Stomach (tissue), 19 donors: ENCODE measurements at places on chromosomes 16 and 17. TPM values are rescaled to one million over a fixed set of nuclear protein-coding genes. Genes with fewer than 3 reads are reported as not detected.
A peak's percentile ranks its signal among the peaks of the same experiment; 100 is the strongest.

DNA sequence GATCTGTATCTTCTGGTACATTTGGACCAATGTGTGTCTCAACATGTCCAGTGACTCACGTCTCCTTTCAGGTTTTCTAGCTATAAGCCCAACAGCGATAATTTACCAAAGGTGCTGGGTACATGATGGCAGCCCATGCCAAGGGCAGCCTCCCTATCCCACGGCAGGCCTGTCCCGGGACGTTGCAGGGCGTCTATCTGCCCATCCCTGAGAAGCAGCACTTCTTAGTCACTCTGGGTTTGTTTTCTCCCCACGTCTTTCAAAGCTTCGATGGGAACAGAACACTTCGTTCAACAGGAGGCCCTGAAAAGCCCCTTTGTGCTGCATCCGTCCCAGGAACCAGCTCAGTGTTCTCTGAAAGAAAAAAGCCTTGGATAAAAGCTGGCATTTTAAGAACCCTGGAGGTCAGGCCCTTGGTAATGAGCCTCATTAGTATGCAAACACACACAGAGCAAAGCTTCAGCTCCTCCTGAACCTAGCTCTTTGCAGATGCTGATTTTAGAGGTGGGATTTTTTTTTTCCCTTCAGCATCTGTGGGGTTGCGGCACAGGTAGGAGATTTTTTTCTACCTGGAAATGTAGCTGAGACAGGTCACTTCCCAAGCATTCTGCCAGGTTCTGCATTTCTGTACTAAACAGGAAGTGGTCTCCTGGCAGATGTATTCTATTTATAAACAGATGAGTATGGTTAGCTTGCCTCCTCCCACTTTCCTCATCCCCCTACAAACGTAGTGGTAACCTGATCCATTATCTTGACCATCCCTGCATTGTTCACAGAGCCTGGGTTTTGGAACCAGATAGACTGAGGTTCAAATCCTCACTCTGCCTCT, 17.5 kb upstream of the MT4 start:
- H3K27ac ChIP-seq, result no peak overlapping the region
- peaks cover 9% of the 10 kb centered on the region for H3K4me1 ChIP-seq

- H3K4me3 ChIP-seq, result no peak overlapping the region
- peak overlapping the region; percentile 25 for H3K27ac ChIP-seq
- H3K36me3 ChIP-seq, result no peaks in the 10 kb centered on the region
- H3K4me1 ChIP-seq, result peaks cover 50% of the 10 kb centered on the region
Observed at GRCh38 chr17:49572806-49573420, 2.8 kb upstream of the NXPH3 start.

DNA sequence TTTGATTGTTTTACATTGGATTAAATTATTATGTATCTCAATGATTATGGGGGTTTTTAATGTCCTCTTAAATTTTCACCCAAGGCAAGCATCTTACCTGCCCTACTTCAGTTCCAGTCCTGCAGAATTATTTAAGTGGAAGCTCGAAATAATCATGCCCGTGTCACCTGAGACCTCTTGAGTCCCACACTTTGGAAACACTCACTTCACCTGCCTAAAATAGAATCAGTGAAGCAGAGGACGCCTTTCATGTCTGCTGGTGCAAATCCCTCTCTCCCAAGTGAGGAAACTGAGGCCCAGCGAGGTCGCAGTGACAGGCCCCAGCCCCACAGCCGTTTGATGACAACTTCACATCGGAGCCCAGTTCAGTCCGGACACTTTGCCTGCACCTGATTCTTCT, 284.6 kb downstream of the C16orf95 start:
- H3K36me3 ChIP-seq, result no peaks in the 10 kb centered on the region
- H3K4me1 ChIP-seq, result no peaks in the 10 kb centered on the region
- H3K27ac ChIP-seq, result no peak overlapping the region
- no peak overlapping the region for H3K4me3 ChIP-seq
- no peaks in the 10 kb centered on the region for H3K27me3 ChIP-seq
- no peak for DNase-seq

GRCh38 chr16:52832771-52833170, 219.9 kb downstream of the CHD9NB start:
- H3K4me3 ChIP-seq, result no peak overlapping the region
- no peak for DNase-seq
- no peaks in the 10 kb centered on the region for H3K36me3 ChIP-seq
- no peaks in the 10 kb centered on the region for H3K27me3 ChIP-seq

- no peak overlapping the region for H3K4me3 ChIP-seq
- no peak for DNase-seq
- no peak overlapping the region for H3K27ac ChIP-seq
- H3K27me3 ChIP-seq, result no peaks in the 10 kb centered on the region
Observed at GRCh38 chr16:69626256-69626655, 60.5 kb downstream of the NFAT5 start.

GRCh38 chr17:78000341-78000740, 41.8 kb downstream of the TNRC6C start:
- H3K27ac ChIP-seq, result no peak overlapping the region
- peaks cover 1% of the 10 kb centered on the region for H3K36me3 ChIP-seq
- H3K4me3 ChIP-seq, result no peak overlapping the region
- no peaks in the 10 kb centered on the region for H3K27me3 ChIP-seq
- peaks cover 9% of the 10 kb centered on the region for H3K4me1 ChIP-seq
- no peak for DNase-seq

The CCL16 gene
- not detected for total RNA-seq

The MRM1 gene
- total RNA-seq, result 38.5 TPM

DNA sequence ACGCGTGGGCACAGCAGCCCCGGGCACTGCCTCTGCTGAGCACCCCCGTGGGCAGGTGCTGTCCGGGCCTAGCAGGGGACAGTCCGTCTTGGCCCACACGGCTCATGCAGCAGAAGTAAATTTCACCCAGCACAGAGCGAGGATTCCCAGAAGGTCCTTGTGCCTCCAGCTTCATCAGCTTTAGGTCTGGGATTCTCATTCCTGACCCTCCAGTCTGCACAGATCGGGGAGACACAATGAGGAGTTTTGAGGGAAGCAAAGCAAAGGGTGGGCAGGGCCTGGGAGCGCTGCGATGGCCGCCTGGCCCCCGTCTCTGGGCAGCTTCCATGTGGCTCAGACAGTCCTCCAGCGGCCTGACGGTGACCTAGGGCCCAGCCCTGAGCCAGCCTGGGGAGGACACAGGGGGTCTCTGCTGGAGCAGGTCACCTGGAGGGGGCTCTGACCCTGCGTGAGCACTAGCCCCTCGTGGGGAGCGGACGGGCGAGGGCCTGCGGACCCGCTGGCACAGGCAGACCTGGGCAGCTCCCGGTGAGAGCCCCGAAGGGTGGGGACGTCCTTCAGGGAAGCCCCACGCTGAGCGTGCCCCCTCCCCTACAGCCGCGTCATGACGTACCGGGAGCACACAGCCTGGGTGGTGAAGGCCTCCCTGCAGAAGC, 30.7 kb upstream of the CHMP6 start:
- DNase-seq, result no peak
- H3K4me3 ChIP-seq, result no peak overlapping the region
- no peaks in the 10 kb centered on the region for H3K27me3 ChIP-seq
- peaks cover 37% of the 10 kb centered on the region for H3K4me1 ChIP-seq
- peaks cover 49% of the 10 kb centered on the region for H3K36me3 ChIP-seq

- no peak for DNase-seq
- no peaks in the 10 kb centered on the region for H3K36me3 ChIP-seq
- no peak overlapping the region for H3K27ac ChIP-seq
- H3K27me3 ChIP-seq, result no peaks in the 10 kb centered on the region
Observed at GRCh38 chr16:87212026-87212425, 105.2 kb downstream of the C16orf95 start.

GRCh38 chr17:40519089-40519775, 17.8 kb upstream of the TNS4 start:
- H3K27me3 ChIP-seq, result no peaks in the 10 kb centered on the region
- no peaks in the 10 kb centered on the region for H3K36me3 ChIP-seq
- H3K4me3 ChIP-seq, result no peak overlapping the region
- H3K4me1 ChIP-seq, result peaks cover 15% of the 10 kb centered on the region
- DNase-seq, result no peak
- H3K27ac ChIP-seq, result no peak overlapping the region

- no peak for DNase-seq
- no peak overlapping the region for H3K27ac ChIP-seq
- no peak overlapping the region for H3K4me3 ChIP-seq
- H3K4me1 ChIP-seq, result no peaks in the 10 kb centered on the region
Observed at GRCh38 chr16:73692861-73693260, 603.8 kb upstream of the PSMD7 start.

GRCh38 chr17:6420173-6420641, 14.7 kb downstream of the AIPL1 start:
- H3K36me3 ChIP-seq, result no peaks in the 10 kb centered on the region
- H3K27ac ChIP-seq, result no peak overlapping the region
- H3K27me3 ChIP-seq, result peaks cover 11% of the 10 kb centered on the region
- H3K4me1 ChIP-seq, result no peaks in the 10 kb centered on the region

GRCh38 chr17:79057737-79058385, 16.8 kb upstream of the ENGASE start:
- H3K27ac ChIP-seq, result no peak overlapping the region
- H3K27me3 ChIP-seq, result no peaks in the 10 kb centered on the region
- H3K4me3 ChIP-seq, result no peak overlapping the region
- H3K4me1 ChIP-seq, result no peaks in the 10 kb centered on the region
- DNase-seq, result no peak
- no peaks in the 10 kb centered on the region for H3K36me3 ChIP-seq

The RASL10B gene
- 0.43 TPM for total RNA-seq

The KCNAB3 gene
- not detected for total RNA-seq

The SNRNP25 gene
- total RNA-seq, result 3.1 TPM

The RCVRN gene
- not detected for total RNA-seq

DNA sequence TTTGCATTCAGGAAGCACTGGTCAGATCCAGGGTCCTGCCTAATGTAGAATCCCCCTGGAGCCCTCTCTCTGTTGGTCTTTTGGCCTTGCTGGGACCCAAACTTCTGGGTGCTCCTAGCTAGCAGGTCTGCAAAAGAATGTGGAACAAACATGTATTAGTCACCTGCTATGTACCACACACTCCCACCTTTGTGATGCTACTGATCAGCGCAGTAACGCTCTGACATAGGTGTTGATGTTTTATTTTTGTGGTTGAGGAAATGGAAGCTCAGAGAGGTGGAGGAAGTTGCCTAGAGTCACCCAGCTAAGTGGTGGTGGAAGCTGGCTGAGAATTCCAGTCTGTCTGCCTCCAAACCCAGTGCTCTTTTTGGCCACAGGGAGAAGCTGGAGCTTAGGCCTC, 35.8 kb upstream of the LGALS9 start:
- no peaks in the 10 kb centered on the region for H3K27me3 ChIP-seq
- peaks cover 82% of the 10 kb centered on the region for H3K36me3 ChIP-seq
- H3K27ac ChIP-seq, result no peak overlapping the region
- no peak overlapping the region for H3K4me3 ChIP-seq
- no peak for DNase-seq

The SMIM5 gene
- 12.7 TPM for total RNA-seq

GRCh38 chr16:67147437-67148140, 3.2 kb downstream of the B3GNT9 start:
- H3K27me3 ChIP-seq, result no peaks in the 10 kb centered on the region
- H3K4me1 ChIP-seq, result peaks cover 27% of the 10 kb centered on the region
- H3K27ac ChIP-seq, result no peak overlapping the region
- no peak for DNase-seq
- no peak overlapping the region for H3K4me3 ChIP-seq

The PRAC1 gene
- total RNA-seq, result not detected

DNA sequence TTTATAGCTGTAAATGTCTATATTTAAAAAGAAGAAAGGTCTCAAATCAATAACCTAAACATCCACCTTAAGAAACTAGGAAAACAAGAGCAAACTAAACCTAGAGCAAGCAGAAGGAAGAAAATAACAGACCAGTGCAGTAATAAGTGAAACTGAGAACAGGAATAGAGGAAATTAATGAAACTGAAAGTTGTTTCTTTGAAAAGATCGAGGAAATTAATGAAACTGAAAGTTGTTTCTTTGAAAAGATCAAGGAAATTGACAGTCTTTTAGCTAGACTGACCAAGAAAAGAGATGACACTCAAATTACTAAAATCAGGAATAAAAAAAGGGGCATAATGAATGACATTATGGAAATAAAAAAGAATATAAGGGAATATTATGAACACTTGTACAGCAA, 46.4 kb downstream of the SLFN5 start:
- no peaks in the 10 kb centered on the region for H3K27me3 ChIP-seq
- no peaks in the 10 kb centered on the region for H3K4me1 ChIP-seq
- no peak overlapping the region for H3K4me3 ChIP-seq
- H3K36me3 ChIP-seq, result no peaks in the 10 kb centered on the region
- H3K27ac ChIP-seq, result no peak overlapping the region
- DNase-seq, result no peak

DNA sequence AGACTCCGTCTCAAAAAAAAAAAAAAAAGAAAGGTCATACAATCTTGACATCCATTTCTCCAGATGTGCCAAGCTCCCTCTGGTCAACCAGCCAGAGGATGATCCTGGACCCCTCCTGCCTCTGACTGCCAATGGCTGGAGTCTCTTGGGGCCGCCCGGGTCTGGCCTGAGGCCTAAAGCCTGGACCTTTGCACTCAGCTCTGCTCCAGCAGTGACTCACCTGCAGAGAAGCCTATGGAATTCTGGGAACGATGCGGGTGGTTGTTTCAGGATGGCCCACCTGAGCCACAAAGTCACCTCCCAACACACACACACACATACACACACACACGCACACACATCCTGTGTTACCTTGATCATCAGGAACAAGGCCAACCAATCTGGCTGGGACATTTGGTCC, 64.0 kb upstream of the DNAH17 start:
- no peaks in the 10 kb centered on the region for H3K4me1 ChIP-seq
- no peak overlapping the region for H3K4me3 ChIP-seq

- H3K36me3 ChIP-seq, result no peaks in the 10 kb centered on the region
- peak; percentile 73 for DNase-seq
- H3K4me1 ChIP-seq, result peaks cover 46% of the 10 kb centered on the region
- H3K4me3 ChIP-seq, result no peak overlapping the region
- H3K27ac ChIP-seq, result no peak overlapping the region
- peaks cover 26% of the 10 kb centered on the region for H3K27me3 ChIP-seq
Observed at GRCh38 chr16:85330694-85331188, 218.5 kb upstream of the CIBAR2 start.

GRCh38 chr16:2270588-2271470, 2.9 kb upstream of the RNPS1 start:
- no peak for DNase-seq
- H3K27me3 ChIP-seq, result no peaks in the 10 kb centered on the region
- no peak overlapping the region for H3K4me3 ChIP-seq
- peaks cover 19% of the 10 kb centered on the region for H3K4me1 ChIP-seq
- H3K36me3 ChIP-seq, result no peaks in the 10 kb centered on the region

GRCh38 chr17:73773702-73774101, 129.5 kb upstream of the SDK2 start:
- peaks cover 29% of the 10 kb centered on the region for H3K27me3 ChIP-seq
- no peak overlapping the region for H3K27ac ChIP-seq
- no peaks in the 10 kb centered on the region for H3K36me3 ChIP-seq
- no peak overlapping the region for H3K4me3 ChIP-seq
- H3K4me1 ChIP-seq, result peaks cover 9% of the 10 kb centered on the region
- DNase-seq, result no peak

The MT2A gene
- 134 TPM for total RNA-seq

The KRTAP4-1 gene
- total RNA-seq, result not detected

The TBC1D3I gene
- total RNA-seq, result 5.8 TPM

- peaks cover 63% of the 10 kb centered on the region for H3K4me1 ChIP-seq
- DNase-seq, result peak; percentile 92
- H3K36me3 ChIP-seq, result no peaks in the 10 kb centered on the region
- H3K27me3 ChIP-seq, result no peaks in the 10 kb centered on the region
- H3K27ac ChIP-seq, result peak overlapping the region; percentile 98
Observed at GRCh38 chr17:45146890-45147580, 1.2 kb upstream of the HEXIM1 start.

GRCh38 chr16:12124742-12125141, 148.2 kb downstream of the SNX29 start:
- peaks cover 5% of the 10 kb centered on the region for H3K4me1 ChIP-seq
- no peak for DNase-seq
- H3K27me3 ChIP-seq, result no peaks in the 10 kb centered on the region

The ABCC6 gene
- total RNA-seq, result 51.9 TPM

The LITAFD gene
- not detected for total RNA-seq

The TMIGD1 gene
- total RNA-seq, result not detected
